C1 segment of cervical spinal cord (tissue), 14 donors: ENCODE measurements at places on chromosomes 1 and 21.

- no peak for DNase-seq
Measured at GRCh38 chr1:38533772-38534472, 325.6 kb downstream of the RRAGC start.

DNA sequence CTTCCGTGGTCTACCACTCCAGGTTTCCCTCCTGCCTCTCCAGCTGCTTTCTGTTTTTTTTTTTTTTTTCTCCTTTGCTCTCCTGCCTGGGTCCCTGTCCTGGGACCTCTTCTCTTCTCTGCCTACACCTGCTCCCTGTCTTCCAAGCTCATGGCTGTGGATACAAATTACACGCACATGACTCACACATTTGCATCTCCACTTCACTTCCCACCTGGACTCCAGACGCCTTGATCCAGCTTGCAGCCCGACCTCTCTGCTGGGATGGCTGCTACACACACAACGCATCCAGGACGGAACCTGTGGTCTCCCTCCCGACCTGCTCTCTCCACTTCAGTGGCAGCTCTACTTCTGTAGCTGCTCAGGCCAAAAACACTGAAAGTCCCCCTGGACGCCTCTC is 44.4 kb upstream of the B3GALT5 start:
- no peak for DNase-seq

DNA sequence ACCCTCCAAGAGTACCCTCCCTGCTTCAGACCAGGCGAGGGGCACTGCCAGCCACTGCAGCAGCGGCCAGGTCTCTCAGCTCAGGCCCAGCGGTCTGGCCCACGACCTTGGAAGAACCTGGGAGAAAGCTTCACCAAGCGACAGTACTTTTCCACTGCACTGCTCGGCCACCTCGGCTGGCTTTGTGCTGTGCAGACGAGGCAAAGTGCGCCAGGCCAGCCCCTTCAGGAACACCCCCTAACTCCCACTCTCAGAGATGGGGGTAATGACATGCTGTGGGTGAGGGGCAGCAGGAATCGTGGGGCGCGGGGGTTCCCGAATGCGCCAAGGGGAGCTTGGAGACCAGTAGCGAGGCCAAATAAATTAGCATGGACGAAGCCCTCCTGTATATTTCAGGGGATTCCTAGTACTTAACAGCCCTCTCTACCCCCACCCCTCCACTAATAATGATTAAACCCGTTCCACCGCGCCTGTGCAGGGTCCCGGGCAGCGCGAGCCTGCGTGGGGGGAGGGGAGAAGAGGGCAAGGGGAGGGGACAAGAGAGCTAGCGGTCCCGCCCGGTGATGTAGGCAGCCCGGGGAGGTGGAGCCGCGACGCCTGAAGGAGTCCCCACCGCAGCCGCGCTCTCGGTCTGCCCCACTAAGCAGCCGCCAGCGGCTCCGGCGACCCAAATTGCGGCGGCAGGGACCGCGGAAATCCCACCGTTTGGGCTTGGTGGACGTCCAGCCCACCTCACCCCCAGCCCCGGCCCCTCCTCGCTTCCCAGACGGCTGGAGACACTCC is at the start of gene FAM43B:
Gene FAM43B (plus strand): TSS at position 629 of the 783 bp plus-strand sequence. CDS start 401 bp downstream, outside the sequence.
- DNase-seq: peak; percentile 70

DNA sequence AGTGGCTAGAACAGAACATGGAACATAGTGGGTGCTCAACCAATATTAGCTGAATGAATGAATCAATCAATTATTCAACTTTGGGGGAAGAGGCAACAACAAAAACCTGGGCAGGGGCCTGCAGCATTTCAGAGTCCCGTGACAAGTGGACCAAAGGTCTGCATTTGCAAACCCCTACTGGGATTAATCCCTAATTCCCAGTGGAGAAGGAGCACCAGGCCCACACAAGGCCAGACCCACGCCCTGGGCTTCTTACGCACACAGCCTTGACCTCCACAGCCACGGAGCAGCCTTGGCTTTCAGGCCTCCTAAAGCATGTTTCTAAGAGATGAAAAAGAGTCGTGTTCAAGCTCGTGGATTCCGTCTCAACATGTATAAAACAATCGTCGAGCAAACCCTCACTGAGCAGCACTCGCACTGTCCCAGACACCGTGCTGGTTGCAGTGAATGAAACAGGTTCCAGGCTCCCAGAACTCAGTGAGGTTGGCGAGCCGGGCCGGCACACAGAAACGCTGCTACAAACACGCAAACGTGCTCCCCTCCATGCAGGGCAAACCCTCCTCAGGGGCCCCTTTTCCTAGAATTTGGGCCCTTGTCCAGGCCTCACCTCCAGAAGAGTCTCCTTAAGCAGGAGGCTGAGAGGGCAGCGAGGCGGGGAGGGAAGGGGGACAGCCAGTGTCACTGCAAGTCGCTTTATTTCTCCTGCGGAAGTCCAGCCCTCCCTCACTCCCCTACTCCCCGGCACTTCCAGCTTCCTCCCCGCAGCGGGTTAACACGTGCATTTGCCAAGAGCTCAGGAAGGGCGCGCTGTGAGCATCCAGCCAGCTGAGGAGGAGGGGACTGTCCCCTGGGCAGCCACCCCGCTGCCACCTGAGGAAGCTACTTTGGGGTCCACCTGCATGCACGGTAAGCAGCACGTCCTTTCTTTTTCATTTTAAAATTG is 556.4 kb downstream of the KIF26B start:
- DNase-seq: no peak

- DNase-seq: peak; percentile 18
Measured at GRCh38 chr1:172421974-172422604, 1.6 kb downstream of the C1orf105 start.

- peak; percentile 19 for DNase-seq
Measured at GRCh38 chr1:43883321-43883720, 50.3 kb upstream of the ARTN start.

DNA sequence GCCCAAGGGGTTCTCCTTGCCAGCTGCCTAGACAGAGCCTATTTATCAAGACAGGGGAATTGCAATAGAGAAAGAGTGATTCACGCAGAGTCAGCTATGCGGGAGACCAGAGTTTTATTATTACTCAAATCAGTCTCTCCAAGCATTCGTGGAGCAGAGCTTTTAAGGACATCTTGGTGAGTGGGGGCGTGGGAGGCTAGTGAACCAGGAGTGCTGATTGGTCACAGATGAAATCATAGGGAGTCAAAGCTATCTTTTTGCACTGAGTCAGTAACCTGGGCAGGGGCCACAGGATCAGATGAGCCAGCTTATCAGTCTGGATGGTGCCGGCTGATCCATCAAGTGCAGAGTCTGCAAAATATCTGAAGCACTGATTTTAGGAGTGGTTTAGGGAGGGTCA is 64.8 kb upstream of the MRPS6 start:
- DNase-seq: no peak

GRCh38 chr1:63991685-63992084 is 211.7 kb upstream of the UBE2U start:
- DNase-seq: no peak

DNA sequence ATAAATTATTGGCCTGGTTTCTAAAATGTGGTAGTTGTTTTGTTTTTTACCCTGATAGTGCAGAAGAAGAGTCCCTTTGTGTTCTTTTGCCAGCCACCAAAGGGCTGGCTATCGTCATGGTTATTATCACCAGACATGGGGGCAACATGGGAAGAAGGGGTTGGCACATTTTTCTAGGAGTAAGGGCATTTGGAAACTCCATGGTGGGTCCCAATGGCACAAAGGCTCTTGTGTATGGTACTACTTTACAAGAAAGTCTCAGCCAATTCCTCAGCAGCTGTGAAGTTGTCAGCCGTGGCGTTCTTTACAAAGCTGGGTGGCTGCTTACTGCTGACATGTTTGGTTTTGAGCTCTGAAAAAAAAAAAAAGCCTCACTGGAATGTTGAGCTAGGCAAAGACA is 330.4 kb upstream of the ESRRG start:
- DNase-seq: no peak

GRCh38 chr1:3691421-3692204 is 39.3 kb downstream of the TP73 start:
- DNase-seq: no peak

DNA sequence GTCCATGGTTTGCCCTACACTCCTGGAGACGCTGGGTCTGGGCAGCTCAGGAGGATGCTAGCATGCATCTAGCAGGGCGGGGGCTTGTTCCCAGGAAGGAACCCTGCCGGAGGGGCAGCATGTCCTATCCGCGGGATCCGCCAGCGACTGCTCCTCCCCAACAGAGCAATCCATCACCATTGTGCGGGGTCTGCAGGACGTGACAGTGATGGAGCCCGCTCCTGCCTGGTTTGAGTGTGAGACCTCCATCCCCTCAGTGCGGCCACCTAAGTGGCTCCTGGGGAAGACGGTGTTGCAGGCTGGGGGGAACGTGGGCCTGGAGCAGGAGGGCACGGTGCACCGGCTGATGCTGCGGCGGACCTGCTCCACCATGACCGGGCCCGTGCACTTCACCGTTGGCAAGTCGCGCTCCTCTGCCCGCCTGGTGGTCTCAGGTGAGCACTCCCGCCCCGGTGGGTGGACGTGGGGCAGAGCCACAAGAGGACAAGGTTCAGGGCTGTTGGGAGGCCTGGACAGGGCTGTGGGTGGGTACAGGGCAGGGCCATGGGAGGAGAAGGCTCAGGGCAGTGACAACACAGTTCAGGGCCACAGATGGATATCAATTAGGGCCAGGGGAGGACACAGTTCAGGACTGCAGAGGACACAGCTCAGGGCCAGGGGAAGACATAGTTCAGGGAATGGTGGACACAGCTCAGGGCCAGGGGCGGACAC is 71.3 kb downstream of the OBSCN start:
- no peak for DNase-seq

GRCh38 chr1:209382231-209383100 is 201.0 kb upstream of the CAMK1G start:
- DNase-seq: no peak

- DNase-seq: no peak
Measured at GRCh38 chr1:75265792-75266191, 131.6 kb downstream of the LHX8 start.

DNA sequence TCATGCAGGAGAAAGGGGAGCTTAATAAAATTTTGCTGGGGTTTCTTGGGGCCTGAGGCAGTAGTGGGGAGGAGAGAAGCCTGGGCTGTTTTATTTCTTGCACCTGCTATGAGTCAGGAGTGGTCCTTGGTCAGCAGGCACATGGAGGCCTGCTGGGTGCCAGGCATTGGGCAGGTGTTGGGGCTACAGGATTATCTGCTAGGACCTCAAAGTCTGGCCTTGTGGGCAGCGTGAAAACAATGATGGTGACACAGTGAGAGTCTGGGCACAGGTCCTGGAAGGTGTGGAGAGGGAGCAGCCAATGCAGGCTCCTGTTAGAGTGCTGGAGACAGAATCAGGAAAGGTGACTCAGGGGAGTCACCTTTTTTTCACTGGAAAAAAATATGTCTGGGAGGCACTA is 17.2 kb downstream of the ROR1 start:
- DNase-seq: no peak

GRCh38 chr1:225750420-225750819 is 27.2 kb upstream of the SRP9 start:
- no peak for DNase-seq

- DNase-seq: no peak
Measured at GRCh38 chr1:115164484-115164883, 75.2 kb upstream of the TSPAN2 start.

DNA sequence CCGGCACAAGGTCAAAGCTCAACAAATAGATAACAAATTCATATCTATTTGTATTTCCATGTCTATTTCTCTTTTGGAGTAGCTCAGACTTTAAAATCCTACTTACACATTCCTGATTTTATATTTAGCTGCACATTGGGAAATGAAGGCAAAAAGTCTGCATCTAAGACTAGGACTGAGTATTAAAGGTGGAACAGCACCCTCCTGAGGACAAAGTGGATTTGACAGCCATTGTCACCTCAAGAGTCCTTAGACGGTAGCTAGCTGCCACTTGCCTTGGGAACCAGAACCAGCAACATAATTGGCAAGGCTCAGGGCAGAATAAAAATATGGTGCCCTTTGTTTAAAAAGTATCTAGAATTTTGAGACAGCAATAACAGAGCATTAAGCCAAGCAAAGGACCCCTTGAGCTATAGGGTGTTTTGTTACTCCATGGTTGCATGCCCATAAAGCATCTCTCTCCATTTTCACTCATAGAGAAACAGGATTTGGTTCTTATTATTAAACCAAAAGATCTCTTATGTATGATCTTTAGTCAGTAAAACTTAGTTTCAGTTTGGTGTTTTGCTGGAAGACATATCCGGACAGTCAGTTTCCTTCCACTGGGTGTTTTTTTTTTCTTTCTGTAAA is 30.0 kb upstream of the SGIP1 start:
- peak; percentile 0 for DNase-seq

- no peak for DNase-seq
Measured at GRCh38 chr1:109399326-109399957, 1.7 kb upstream of the SORT1 start.

GRCh38 chr1:182279724-182280503 is 111.7 kb downstream of the GLUL start:
- peak; percentile 88 for DNase-seq

- DNase-seq: no peak
Measured at GRCh38 chr1:190084552-190084951, 393.1 kb downstream of the BRINP3 start.

GRCh38 chr1:5975133-5975880 is 16.9 kb downstream of the NPHP4 start:
- no peak for DNase-seq

GRCh38 chr1:65104854-65105534 is 43.0 kb upstream of the AK4 start:
- no peak for DNase-seq

DNA sequence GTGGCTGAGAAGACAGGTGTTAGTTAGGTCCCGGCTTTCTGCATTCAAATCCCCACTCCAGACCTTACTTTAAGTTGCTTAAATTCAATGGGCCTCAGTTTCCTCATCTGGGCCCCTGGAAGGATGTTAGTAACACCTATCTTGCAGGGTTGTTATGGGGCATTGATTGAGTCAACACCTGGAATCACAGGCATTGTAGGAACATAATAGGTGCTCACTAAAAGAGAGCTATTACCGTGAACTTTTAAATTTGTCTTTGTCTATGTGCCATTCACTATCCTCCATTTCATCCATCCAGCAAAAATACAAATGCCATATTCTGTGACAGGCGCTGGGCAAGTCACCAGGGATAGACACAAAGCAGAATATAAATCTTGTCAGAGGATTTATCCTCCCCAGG is 10.5 kb upstream of the MAPKAPK2 start:
- DNase-seq: no peak

DNA sequence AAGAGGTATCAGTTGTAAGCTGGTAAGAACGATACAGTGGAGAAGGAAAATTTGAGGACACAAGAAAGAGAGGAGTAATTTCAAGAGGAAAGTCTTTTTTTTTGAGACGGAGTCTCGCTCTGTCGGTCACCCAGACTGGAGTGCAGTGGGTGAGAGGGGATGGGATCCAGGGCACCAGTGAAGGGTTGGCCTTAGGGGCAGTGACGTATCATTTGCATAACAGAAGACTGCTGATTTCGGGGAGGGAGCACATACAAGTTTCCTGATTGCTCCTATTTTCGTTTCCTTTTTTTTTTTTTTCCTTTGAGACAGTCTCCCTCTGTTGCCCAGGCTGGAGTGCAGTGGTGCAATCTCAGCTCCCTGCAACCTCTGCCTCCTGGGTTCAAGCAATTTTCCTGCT is 4.2 kb downstream of the S100A13 start:
- no peak for DNase-seq

- DNase-seq: no peak
Measured at GRCh38 chr1:90964444-90965035, 57.3 kb downstream of the ZNF644 start.
